ENCODE measurements at places on chromosomes 6 and 20. TPM values are rescaled to one million over a fixed set of nuclear protein-coding genes. Genes with fewer than 3 reads are reported as not detected.

DNA sequence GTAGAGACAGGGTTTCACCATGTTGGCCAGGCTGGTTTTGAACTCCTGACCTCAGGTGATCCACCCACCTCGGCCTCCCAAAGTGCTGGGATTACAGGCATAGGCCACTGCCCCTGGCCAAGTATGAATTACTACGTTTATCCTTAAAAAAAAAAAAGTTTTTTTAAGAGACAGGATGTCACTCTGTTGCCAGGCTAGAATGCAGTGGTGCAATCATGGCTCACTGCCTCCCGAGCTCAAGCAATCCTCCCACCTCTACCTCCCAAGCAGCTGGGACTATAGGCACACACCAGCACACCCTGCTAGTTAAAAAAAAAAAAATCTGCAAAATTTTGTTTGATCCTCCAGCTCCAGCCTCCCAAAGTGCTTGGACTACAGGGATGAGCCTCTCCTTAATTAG, 23.1 kb downstream of the IYD start:
- DNase-seq, result no peak

DNA sequence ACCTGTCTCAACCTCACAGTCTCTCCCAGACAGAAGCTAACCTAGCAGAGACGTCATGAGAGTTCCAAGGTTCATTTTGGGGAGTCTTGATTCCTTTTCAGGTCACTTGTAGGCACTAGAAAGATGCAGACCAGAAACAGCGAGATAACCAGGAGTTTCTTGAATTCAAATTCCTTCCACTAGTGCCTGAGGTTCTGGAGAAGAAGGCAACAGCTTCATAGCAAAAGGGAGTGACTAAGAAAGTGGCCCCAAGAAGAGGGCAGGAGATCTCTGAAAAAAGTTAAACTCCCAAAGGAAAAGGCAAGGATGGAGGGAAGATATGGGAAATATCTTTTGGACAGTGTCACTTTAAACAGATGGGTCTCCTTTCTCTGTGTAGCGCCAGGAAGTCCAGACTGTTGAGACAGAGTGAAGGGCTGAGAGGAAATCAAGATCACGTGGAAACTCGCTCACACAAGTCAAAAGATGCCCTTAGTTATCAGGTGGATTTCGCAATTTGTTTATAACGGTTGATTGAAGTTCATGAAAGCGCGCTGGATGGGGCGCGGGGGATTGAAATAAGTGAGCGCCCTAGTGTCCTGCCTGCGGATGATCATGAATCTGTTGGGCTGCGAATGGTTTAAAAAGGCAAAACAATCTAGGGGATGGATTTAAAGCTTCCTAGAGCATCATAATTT, 4.8 kb upstream of the PRSS16 start:
- DNase-seq, result no peak

DNA sequence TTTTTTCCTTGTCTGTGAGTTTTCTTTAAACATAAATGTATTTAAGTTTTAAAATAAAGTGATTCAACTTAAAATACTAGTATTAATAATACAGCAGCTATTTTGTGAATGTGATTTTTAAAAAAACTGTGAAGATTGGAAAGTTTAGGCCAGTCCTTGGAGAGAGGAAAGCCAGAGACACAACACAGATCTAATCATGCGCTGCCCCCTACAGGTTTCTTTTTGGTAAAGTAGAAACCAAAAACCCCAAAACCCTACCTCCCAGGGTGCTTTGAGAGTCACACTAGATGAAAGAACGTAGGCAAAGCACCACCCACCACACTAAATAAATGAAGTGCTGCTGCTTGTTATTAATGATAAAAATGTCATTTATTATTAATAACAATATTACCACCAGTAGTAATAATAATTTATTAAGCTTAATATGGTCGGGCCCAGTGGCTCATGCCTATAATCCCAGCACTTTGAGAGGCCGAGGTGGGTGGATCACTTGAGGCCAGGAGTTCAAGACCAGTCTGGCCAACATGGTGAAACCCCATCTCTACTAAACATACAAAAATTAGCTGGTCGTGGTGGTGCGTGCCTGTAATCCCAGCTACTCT, 33.7 kb downstream of the SLC9A8 start:
- DNase-seq, result no peak

DEFB132 gene
- not detected for total RNA-seq

ANGPT4 gene
- not detected for total RNA-seq

- DNase-seq, result no peak
These were observed 1.8 kb downstream of the HSD17B8 start for GRCh38 chr6:33206027-33206863.

- DNase-seq, result no peak
These were observed 54.6 kb downstream of the GJA10 start for GRCh38 chr6:89948876-89949275.

THBD gene
- total RNA-seq, result 66.3 TPM

- no peak for DNase-seq
These were observed 173.1 kb downstream of the HS3ST5 start for GRCh38 chr6:114169763-114170162.

- DNase-seq, result no peak
These were observed 13.8 kb downstream of the ITPR3 start for GRCh38 chr6:33634946-33635345.

COQ3 gene
- 4.8 TPM for total RNA-seq

DNA sequence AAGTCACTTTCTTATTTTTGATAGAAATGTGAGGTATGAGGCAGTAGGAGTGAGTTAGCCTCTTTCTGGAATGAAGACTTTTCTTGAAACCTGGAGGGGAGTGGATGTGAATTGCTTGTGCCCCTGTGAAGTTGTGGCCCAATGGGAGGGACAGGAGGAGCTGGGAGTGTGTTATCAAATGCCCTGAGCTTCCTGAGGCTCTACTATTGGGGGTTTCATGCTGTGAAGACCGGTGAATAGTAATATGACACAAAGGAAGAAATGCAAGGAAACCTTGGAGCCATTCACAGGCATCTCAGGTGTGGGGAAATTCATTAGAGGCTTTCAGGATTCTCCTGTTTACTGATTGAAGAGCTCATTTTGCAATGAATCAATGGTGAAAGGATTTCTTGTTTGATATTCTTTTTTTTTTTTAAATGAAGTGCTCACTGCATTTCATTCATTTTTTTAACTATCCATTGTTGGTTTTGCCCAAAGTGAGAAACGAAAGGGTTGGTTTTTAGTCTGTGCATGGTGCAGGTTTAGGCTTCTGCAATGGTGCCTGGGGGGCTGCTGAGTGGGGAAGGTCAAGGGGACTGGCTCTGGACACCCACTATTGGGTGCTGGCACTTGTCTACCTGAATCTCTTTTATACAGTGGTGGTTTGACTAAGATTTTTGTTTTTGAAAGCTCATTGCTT, 8.2 kb downstream of the RNF144B start:
- DNase-seq, result no peak

DNA sequence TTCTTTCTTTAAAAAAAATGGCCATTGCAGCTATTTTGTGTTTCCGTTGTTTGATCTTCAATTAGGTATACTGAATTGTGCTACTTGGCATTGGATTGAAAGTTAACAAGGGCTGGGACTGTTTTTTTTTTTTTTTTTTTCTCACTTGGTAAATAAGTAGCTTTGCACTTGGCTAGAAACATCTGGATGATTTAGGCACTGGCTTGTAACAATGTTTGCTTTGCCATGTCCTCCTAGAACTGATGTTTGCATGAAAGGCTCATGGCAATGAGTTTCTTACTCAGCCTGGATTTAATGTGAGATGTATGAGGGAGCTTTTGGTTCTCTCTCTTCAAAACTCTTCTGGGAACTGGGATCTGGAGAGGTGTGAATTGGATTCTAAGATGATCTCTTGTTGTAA, 414.1 kb downstream of the CDH26 start:
- no peak for DNase-seq

- peak; percentile 73 for DNase-seq
These were observed 118.1 kb upstream of the AFDN start for GRCh38 chr6:167708501-167709094.

DNA sequence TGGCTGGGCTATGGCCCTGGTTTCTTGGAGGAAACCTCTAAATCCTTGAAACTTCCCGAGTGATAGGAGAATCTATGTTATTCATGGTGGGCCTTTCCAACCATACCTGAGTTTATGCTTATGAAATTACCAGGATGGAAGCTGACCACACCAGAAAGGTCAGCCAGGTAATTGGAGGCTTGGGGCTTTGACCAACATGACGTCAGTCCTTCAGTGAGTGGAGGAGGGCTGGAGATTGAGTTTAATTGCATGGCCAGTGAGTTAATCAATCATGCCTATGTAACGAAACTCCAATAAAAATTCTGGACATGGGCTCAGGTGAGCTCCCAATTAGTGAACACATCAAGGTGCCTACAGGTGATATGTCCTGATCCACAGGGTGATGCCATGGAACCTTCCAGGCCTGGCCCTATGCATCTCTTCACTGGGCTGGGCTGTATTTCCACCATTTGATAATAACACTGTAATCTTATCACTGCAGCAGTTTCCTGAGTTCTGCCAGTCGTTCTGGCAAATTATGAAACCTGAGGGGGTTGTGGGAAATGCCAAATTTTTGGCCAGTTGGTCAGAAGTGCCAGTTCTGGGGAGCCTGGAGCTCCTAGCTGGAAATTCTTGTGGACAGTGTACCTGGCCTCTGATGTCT, 106.5 kb downstream of the CDH26 start:
- no peak for DNase-seq

MUCL3 gene
- not detected for total RNA-seq

- no peak for DNase-seq
These were observed 116.8 kb upstream of the SASH1 start for GRCh38 chr6:148225871-148226270.

- no peak for DNase-seq
These were observed 4.0 kb downstream of the HSPA1B start for GRCh38 chr6:31831350-31832215.

GRCh38 chr20:63456429-63457284, 15.8 kb downstream of the KCNQ2 start:
- no peak for DNase-seq

GRCh38 chr6:52877168-52877567, 32.3 kb downstream of the GSTA3 start:
- DNase-seq, result no peak

DNA sequence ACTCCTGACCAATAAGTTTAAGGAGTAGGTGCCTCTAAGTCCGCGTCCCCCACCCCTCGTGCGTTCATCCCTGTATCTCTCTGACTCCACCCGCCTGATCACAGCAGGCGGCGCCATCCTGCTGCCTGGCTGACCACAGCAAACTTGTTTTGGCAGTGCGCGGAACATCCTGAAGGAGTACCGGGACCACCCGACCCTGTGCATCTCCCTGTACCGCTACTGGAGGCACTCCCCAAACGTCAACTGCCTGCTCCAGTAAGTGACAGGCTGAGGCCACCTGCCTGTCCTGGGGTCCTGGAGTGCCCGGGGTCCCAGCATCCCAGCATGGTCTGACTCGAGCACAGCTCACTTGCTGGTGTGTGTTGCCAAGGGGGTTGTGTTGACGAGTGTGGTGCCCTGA, 19.0 kb downstream of the PNLDC1 start:
- no peak for DNase-seq

KCNK17 gene
- not detected for total RNA-seq

ZNF311 gene
- 1.7 TPM for total RNA-seq

GMPR gene
- 7.8 TPM for total RNA-seq

- peak; percentile 69 for DNase-seq
These were observed 44.0 kb downstream of the GABRR2 start for GRCh38 chr6:89270951-89271721.

FAM83D gene
- total RNA-seq, result 4.6 TPM

DNA sequence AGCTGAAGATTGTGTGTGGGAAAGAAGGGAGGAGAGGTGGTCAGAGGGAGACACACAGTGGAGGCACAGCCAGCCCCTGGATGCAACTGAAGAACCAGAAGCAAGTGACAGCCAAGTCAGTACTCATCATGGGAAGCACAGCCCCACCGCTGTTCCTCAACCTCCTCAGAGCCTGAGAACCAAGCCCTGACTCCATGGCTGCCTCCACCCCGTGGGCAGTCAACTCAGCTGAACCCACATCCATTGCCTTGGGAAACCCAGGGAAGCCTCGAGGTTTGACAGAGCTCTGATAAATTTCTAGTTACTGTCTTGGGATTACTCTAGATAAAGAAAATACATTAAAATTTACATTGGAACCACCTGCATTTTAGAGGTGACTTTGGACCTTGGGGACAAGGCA, 29.6 kb downstream of the ALDH5A1 start:
- DNase-seq, result peak; percentile 40

PNPLA1 gene
- total RNA-seq, result not detected

DNA sequence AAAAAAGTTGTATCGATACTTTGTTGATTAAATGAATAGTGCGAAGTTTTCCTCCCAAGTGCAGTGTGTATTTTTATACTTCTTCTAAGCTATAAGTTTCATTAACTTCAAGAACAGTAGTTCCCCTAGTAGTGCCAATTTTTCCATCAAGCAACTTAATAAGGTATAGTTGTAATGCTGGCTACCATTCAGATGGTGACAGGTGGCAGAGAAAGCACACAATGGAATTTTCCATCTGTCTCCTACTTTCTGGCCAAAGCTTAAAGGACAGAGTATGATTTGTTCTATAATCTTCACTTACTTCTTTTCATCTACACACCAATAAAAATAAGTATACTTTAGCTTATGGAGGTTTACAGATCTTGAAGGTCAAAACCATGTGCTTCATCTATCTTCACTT, 431.1 kb downstream of the NKAIN2 start:
- DNase-seq, result no peak

GRCh38 chr20:15265581-15266309, 928.3 kb upstream of the FLRT3 start:
- no peak for DNase-seq

GRCh38 chr6:113306552-113307145, 550.5 kb upstream of the MARCKS start:
- DNase-seq, result no peak

ADGRG6 gene
- total RNA-seq, result 0.51 TPM

RFX6 gene
- total RNA-seq, result not detected

SNX9 gene
- total RNA-seq, result 65.2 TPM

DNA sequence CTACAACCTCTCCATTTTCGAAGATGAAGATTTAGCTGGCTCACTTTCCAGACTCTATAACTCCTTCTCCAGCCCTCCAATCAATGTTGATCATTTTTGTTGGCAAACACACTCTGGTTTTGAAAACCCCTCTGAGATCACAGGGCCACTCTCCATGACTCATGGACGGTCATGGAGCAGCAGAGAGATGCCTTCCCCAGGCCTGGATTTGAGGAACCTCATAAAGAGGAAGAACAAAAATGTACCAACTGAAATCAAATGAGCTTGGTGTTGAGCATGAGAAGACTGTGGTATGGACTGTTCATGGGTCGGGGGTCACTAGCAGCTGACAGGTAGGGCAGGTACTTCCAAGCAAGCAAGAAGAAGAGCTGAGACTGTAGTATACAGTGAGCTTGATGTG, 112.8 kb upstream of the INSM1 start:
- no peak for DNase-seq

GRCh38 chr6:135052939-135053338, 1.7 kb downstream of the HBS1L start:
- DNase-seq, result no peak

All from osteocyte (in vitro differentiated cells).